ENCODE measurements at places on chromosomes 12 and 14.

- no peak for DNase-seq
These were observed 903 bp downstream of the BRF1 start for GRCh38 chr14:105299654-105300541.

- peak; percentile 86 for DNase-seq
These were observed 4.3 kb downstream of the GPR132 start for GRCh38 chr14:105060751-105061427.

DNA sequence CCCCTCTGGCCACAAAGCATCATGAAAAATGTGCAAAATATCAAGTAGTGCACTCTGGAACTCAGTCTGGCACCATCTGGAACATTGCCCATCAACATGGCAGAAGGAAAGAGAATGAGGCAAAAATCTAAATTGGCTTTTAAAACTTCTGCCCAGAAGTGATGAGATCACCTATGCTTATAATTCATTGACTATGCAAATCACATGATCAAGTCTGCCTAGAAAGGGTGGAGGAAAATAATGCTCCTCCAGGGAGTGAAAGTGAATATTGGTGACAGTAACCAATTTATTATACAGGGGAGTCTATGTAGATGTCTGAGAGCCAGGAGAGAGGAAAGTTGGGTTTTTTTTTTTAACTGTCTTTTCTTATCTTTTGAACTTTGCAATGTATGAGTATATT, 73.3 kb upstream of the HIF1A start:
- DNase-seq: no peak

GRCh38 chr14:87492561-87492960, 500.4 kb downstream of the GALC start:
- DNase-seq: no peak

DNA sequence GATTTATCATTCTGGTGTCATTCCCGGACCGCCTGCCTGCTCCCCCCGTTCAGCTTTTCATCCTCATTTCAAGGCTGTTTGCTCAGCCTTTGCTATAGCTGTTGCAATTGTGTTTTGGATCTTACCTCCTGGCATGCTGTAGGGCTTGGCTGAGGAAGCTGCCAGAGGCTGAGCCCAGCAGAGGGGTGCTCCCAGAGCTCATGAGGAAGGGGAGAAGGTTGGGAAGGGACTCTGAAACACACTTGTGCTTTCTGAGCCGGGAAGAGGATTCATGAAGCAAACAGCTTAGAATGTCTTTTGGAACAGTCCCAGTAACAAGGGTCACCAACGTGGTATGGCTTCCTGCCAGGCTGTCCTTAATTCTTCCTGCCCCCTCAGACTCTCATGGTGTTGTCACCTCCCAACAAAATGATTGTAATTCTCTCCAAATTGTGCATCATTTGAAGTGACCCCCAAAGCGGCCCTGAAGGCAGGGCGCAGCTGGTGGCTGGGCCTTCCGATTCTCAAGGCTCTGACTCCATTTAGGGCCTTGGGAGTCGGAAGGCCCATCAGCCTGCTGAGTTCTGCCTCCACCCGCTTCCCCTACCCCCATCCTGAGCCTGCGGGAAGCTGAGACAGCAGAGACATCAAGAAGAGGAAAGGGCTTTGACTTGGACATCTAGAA, 111.9 kb upstream of the ARHGAP5 start:
- DNase-seq: no peak

DNA sequence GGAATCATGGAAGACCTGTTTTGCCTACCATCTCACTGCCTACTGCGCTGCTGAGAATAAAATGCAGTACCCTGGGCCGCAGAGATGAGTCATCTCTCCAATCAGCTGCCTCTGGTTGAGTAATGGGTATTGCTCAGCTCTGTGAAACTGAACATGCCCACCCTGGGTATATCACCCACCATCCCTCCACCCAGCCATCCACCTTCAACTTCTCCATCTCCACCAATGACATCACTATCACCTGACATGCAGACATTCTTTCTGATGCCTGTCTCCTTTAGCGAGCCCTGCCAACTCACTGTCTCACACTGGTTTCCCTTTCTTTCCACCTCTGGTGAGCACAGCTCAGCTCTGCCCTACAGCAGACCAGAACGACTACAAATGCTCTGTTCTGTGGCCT, 33.6 kb downstream of the E2F7 start:
- no peak for DNase-seq

DNA sequence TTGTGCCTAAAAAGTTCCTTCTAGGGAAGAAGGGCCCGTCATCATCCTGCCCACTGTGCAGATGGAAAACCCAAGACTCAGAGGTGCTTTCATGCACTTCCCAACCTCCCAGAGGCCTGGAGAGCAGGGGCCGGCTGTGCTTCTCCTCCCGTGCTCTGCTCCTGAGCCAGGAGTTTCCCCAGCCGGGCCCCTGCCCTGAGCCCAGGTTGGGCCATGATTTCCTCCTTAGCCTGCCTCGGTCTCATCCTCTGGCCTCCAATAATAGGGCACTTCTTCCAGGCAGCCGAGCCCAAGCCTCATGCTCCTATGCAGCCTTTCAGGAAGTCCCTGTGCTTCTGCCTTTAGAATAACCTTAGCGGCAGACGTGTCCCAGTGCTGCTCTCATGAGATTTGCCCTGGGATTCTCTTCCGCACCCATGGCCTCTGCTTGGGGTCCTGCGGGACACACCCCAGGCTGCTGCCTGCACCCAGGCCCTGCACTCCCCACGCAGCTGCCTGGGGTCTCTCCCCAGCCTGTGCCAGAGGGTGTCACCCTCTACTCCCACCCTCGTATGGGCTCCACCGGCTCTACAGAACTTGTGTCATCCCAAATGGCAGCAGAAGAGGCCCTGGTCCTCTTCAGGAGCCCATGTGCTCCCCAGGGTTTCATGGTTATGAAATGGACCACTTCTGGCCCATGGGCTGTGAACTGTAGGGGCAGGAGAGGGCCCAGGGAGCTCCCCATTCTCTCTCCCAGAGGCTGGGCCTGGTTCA, 359.3 kb downstream of the ADGRD1 start:
- DNase-seq: no peak

GRCh38 chr14:39322807-39323206, 89.1 kb downstream of the MIA2 start:
- no peak for DNase-seq

GRCh38 chr12:124216966-124217365, 77.9 kb upstream of the RFLNA start:
- DNase-seq: no peak

- no peak for DNase-seq
These were observed 41.2 kb downstream of the PRIMA1 start for GRCh38 chr14:93747102-93747501.

GRCh38 chr14:76237349-76237990, 85.7 kb downstream of the GPATCH2L start:
- DNase-seq: no peak
